ENCODE measurements at places on chromosomes 4 and X. TPM values are rescaled to one million over a fixed set of nuclear protein-coding genes. Genes with fewer than 3 reads are reported as not detected.

MAGED4B gene
- not detected for total RNA-seq

NLGN3 gene
- total RNA-seq: not detected

GPAT3 gene
- total RNA-seq: 8.3 TPM

MND1 gene
- 3.9 TPM for total RNA-seq

GRCh38 chrX:13195340-13195739, 124.5 kb downstream of the ATXN3L start:
- no peak for DNase-seq

DNA sequence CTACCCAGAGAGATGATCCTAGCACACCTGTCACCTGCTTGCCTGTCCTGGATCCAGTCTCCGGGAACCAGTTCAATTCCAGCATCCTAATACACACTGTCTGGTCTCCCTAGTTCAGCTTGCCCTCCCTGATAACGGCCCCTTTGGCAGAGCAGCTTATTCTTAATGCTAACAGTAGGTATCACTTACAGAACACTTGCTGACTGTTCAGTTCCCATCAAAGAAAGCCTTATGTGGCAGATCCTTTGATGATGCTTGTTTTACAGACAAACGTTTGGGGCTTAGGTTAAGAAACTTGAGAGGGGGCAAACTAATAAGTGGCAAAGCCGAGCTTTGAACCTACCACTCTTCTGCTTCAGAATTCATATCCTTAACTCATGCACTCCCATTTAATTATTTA, 890 bp downstream of the RASSF6 start:
- no peak for DNase-seq

DNA sequence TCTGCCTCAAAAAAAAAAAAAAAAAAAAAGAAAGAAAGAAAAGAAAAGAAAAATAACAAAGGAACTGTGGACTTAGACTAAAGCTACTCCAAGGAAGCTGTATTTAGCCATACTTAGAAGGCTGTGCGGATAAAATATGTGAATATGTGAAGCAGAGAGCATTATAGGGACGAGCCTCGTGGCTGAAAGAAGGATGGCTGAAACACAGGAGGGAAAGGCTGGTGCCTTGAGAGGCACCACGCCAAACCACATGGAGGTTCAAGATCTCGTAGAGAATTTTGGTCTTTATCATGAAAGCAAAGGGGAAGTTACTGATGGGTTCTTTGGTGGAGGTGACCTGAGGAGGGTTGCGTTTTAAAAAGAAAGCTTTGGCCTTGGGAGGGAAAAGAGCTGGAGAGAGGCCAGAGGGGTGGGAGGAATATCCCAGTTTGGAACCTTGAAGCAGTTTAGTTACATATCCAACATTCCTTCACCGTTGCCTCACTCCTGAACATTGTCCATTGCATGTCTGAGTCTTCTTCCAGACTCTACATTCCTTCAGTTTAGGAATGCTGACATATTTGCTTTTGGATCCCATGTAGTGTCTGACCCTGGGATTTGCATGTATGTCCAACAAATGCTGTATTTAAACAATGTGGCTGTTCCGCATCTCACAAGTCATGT, 82.5 kb downstream of the CPE start:
- no peak for DNase-seq

- DNase-seq: peak; percentile 81
These were observed at the start of gene XKRX for GRCh38 chrX:100928660-100929613. Gene XKRX, minus strand, starts transcription at chrX:100928917. Its CDS starts 613 bp downstream, at chrX:100928304.

- no peak for DNase-seq
These were observed 645 bp upstream of the RAB28 start for GRCh38 chr4:13484749-13485221.

DNA sequence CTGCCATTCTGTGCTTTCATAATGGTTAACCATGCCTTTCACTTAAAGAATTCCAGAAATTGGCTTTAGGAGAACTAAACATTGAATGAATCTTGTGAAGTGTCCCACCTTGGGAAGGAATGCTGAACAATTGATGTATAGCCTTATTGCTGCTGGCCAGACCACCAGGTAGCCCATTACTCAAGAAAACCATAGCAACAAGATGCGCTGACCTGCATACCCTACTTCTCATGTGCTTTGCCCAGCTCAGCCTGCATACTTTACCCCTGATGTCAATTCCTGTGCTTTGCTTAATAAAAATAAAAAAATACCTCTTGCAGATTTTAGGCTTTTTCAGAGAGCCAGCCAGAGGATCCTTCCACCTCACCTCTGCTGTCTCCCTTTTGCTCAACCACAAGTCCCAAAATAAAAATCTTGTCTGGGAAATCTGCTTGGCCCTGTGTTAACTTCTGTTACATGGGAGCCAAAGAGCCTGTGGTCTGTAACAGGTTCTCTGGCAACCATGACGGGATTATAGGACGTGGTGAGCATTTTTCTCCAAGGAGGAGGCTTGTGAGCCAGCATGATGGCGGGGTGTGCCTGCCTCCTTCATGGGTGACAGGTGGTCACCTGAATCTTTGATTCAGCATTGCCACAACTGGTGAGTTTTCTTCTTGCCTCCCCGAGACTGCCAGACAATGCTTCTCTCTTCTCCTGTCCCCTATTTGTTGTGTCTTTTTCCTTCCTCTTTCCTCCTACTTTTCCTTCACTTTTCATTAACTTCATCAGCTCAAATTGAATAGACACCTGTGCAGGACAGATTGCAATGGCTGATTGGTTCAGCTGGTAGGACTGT, 106.8 kb downstream of the ARSJ start:
- no peak for DNase-seq

GRCh38 chr4:104763554-104764222, 269.0 kb upstream of the CXXC4 start:
- DNase-seq: no peak
